K562 (cell line): ENCODE measurements at places on chromosomes 5 and 9.

DNA sequence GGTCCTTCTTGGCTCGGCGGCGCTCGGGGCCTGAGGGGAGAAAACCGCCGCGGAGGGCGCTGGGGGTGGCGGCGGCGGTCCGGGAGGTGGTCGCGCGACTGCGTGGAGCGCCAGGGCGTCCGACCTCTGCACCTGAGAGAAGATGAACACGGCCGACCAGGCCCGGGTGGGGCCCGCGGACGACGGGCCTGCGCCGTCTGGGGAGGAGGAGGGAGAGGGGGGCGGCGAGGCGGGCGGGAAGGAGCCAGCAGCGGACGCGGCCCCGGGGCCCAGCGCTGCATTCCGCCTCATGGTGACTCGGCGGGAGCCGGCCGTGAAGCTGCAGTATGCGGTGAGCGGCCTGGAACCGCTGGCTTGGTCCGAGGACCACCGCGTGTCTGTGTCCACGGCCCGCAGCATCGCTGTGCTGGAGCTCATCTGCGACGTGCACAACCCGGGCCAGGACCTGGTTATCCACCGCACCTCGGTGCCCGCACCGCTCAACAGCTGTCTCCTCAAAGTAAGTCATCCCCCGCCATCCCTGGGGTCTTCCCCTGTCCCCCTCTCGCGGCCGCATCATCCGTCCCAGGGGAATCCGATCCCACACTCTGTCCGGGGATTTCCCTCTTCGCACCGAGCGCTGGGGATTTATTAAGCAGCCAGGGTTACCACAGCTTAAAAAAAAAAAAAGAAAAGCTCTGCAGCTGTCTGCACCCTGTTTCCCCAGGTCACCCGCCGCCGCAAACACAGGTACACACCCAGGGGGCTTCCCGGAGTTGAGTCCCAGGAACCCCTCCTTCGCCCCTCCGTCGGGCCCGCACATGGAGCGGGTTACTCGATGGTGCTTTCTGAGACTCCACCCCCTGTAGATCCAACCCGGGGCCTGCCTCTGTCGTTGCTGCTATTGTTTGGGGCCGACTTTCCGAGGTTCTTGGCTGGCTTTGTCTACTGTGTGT lies at the start of gene GTF3C4:
TSS of gene GTF3C4 (plus strand) at position 8 of the 935 bp plus-strand sequence. CDS start at position 143, 135 bp downstream.
- peak within 1 kb of the TSS; percentile 99 for H3K27ac ChIP-seq
- peaks cover 51% of the 10 kb centered on the region for H3K36me3 ChIP-seq
- no peaks in the 10 kb centered on the region for H3K27me3 ChIP-seq
- peak within 1 kb of the TSS; percentile 98 for H3K4me3 ChIP-seq

GRCh38 chr9:101047848-101048397 lies 19.4 kb downstream of the PLPPR1 start:
- no peak for DNase-seq
- H3K4me3 ChIP-seq: no peak overlapping the region
- no peaks in the 10 kb centered on the region for H3K36me3 ChIP-seq

DNA sequence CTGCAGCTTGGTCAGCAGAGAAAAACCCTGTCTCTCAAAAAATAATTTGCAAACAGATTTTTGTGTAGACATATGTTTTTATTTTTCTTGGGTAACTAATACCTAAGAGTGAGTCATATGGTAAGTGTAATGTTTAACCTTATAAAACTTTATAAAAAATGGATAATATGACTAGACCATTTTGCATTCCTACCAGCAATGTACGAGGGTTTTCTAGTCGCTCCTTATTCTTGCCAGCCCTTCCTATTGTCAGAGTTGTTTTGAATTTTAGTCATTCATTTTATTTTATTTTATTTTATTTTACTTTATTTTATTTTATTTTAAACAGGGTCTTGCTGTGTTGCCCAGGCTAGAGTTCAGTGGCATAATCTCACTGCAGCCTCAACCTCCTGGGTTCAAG lies 37.8 kb downstream of the RABGAP1 start:
- no peaks in the 10 kb centered on the region for H3K4me1 ChIP-seq
- H3K27ac ChIP-seq: no peak overlapping the region
- no peak overlapping the region for H3K4me3 ChIP-seq
- DNase-seq: no peak
- H3K36me3 ChIP-seq: no peaks in the 10 kb centered on the region

DNA sequence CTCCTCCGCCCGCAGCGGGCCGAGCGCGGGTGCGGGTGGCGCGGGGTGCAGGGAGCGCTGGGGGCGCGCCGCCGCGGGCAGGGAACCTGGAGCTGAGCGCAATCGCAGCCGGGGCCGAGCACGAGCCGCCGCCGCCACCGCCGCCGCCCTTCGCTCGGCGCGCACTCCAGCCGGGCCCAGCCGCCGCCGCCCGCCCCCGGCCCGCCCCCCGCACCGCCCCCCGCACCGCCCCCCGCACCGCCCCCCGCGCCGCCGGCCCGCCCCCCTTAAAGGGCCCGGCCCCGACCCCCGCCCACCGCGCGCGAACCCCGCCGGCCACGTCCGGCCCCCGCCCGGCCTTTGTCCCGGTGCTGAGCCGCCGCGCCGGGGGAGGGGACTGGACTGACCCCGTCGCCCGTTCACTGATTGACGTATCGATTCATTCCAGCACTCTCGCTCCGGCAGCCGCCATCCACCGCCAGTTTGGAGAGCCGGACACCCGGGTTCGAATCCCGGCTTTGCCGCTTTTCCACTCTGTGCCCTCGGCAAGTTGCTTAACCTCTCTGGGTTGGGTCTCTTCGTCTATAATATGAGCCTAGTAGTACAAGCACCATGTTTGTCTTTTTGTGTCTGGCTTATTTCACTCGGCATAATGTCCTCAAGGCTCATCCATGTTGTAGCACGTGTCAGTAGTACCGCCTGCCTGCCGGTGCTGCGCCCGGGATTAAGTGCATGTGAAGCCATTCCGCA lies at the start of gene SH3PXD2B:
TSS of gene SH3PXD2B (minus strand) at position 168 of the 729 bp plus-strand sequence. CDS start 173 bp downstream, outside the sequence.
- DNase-seq: peak; percentile 71
- H3K4me3 ChIP-seq: peak within 1 kb of the TSS; percentile 40
- no peak within 1 kb of the TSS for H3K27ac ChIP-seq
- peaks cover 42% of the 10 kb centered on the region for H3K27me3 ChIP-seq
- no peaks in the 10 kb centered on the region for H3K36me3 ChIP-seq

- no peak overlapping the region for H3K4me3 ChIP-seq
- H3K4me1 ChIP-seq: no peaks in the 10 kb centered on the region
- no peaks in the 10 kb centered on the region for H3K27me3 ChIP-seq
- H3K27ac ChIP-seq: no peak overlapping the region
- no peaks in the 10 kb centered on the region for H3K36me3 ChIP-seq
- no peak for DNase-seq
Measured at GRCh38 chr5:52743970-52744369, 43.7 kb upstream of the ITGA1 start.

GRCh38 chr9:113454914-113455761 lies 8.4 kb upstream of the RGS3 start:
- H3K27me3 ChIP-seq: no peaks in the 10 kb centered on the region
- H3K4me1 ChIP-seq: peaks cover 15% of the 10 kb centered on the region
- H3K27ac ChIP-seq: peak overlapping the region; percentile 62

GRCh38 chr9:16421532-16421931 lies 448.9 kb downstream of the BNC2 start:
- no peak overlapping the region for H3K4me3 ChIP-seq
- no peaks in the 10 kb centered on the region for H3K4me1 ChIP-seq
- H3K36me3 ChIP-seq: no peaks in the 10 kb centered on the region
- H3K27ac ChIP-seq: no peak overlapping the region

DNA sequence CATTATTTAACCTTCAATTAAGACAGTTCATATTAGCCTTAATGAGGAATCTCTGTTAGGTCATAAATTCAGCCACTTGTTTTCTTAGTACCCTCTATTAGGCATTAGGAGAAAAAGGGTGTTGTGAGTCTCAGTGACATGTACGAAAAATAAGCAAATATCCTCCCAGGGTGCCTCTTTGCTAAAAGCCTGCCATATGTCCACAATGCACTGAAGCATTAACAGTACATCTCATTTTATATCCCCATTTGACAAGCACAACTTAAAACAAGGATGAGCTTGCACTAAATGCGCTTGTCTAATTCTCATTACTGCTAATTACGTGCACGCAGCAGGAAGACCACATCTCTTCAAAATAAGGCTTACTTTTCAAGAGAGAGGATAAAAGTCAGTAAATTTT lies 48.4 kb upstream of the SRFBP1 start:
- H3K4me1 ChIP-seq: no peaks in the 10 kb centered on the region
- H3K4me3 ChIP-seq: no peak overlapping the region
- DNase-seq: no peak
- no peak overlapping the region for H3K27ac ChIP-seq
- no peaks in the 10 kb centered on the region for H3K36me3 ChIP-seq

- no peaks in the 10 kb centered on the region for H3K36me3 ChIP-seq
- no peaks in the 10 kb centered on the region for H3K27me3 ChIP-seq
- H3K4me3 ChIP-seq: no peak overlapping the region
- no peak for DNase-seq
- H3K27ac ChIP-seq: no peak overlapping the region
Measured at GRCh38 chr5:88930335-88930734, 47.4 kb upstream of the MEF2C start.

GRCh38 chr5:90866915-90867731 lies 308.5 kb downstream of the ADGRV1 start:
- no peak for DNase-seq
- no peak overlapping the region for H3K4me3 ChIP-seq
- H3K36me3 ChIP-seq: peaks cover 42% of the 10 kb centered on the region

GRCh38 chr5:161256957-161257356 lies 289.6 kb downstream of the GABRB2 start:
- H3K36me3 ChIP-seq: no peaks in the 10 kb centered on the region
- no peak overlapping the region for H3K27ac ChIP-seq
- H3K4me1 ChIP-seq: no peaks in the 10 kb centered on the region
- no peak for DNase-seq
- no peaks in the 10 kb centered on the region for H3K27me3 ChIP-seq
- no peak overlapping the region for H3K4me3 ChIP-seq

- peaks cover 16% of the 10 kb centered on the region for H3K27me3 ChIP-seq
- no peak overlapping the region for H3K4me3 ChIP-seq
- H3K36me3 ChIP-seq: no peaks in the 10 kb centered on the region
- no peaks in the 10 kb centered on the region for H3K4me1 ChIP-seq
- DNase-seq: peak; percentile 50
Measured at GRCh38 chr5:32074401-32074800, 99.7 kb downstream of the GOLPH3 start.

DNA sequence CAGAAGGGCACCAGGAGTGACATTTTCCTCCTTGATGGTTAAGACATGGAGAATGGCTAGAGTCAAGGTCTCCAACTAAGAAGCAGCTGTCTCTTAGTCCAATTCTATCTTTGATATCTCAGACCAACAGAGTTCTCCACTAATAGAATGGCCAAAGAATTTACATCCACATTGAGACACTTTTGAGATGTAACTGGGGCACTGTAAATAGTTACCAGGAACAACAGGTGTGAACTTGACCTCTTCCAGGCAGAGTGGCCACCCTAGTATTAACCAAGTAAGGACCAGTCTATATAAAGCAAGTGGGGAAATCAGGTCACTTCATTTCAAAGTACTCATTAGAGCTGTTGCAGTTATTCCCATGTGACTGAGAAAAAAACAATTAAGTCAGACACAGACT lies 159.7 kb upstream of the RAD23B start:
- no peak overlapping the region for H3K4me3 ChIP-seq
- no peaks in the 10 kb centered on the region for H3K36me3 ChIP-seq
- peaks cover 4% of the 10 kb centered on the region; the same call in 1 of the 2 replicates for H3K27me3 ChIP-seq
- no peak overlapping the region for H3K27ac ChIP-seq
- no peak for DNase-seq

- peak overlapping the region; percentile 77 for H3K27ac ChIP-seq
- peaks cover 8% of the 10 kb centered on the region; the same call in 1 of the 2 replicates for H3K4me1 ChIP-seq
- H3K4me3 ChIP-seq: no peak overlapping the region
- H3K36me3 ChIP-seq: peaks cover 86% of the 10 kb centered on the region
Measured at GRCh38 chr9:112093147-112093869, 81.8 kb downstream of the SUSD1 start.

GRCh38 chr9:99606296-99606695 lies 215.4 kb upstream of the NR4A3 start:
- H3K36me3 ChIP-seq: no peaks in the 10 kb centered on the region
- no peak overlapping the region for H3K4me3 ChIP-seq
- H3K27ac ChIP-seq: no peak overlapping the region

GRCh38 chr5:151454166-151454565 lies 6.8 kb downstream of the SLC36A1 start:
- H3K36me3 ChIP-seq: 0 out of 3 replicates have a peak, but pooled peaks cover 4% of the 10 kb centered on the region
- no peak overlapping the region for H3K4me3 ChIP-seq
- no peak for DNase-seq
- H3K27ac ChIP-seq: no peak overlapping the region
- no peaks in the 10 kb centered on the region for H3K27me3 ChIP-seq
- H3K4me1 ChIP-seq: no peaks in the 10 kb centered on the region

DNA sequence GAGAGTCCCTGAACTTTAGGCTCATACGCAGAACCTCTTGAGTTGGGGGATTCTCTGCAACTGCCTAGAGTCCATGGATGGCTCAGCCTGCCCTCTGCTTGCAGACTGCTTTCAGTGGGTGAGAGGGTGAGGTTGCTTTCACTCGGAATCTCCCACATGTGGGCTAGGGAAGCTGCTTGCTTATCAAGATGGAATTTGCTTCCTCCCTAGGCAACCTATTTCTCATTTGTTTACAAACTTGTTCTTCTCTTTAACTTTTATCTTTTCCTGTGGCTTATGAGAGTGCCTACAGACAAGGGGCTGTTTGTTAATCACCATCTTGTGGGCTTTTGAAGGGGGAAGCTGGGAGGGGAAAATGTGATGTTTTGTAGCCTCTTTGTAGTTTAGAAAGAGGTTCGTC lies 10.0 kb downstream of the TLE4 start:
- no peaks in the 10 kb centered on the region for H3K27me3 ChIP-seq
- H3K36me3 ChIP-seq: no peaks in the 10 kb centered on the region
- DNase-seq: no peak
- H3K4me1 ChIP-seq: no peaks in the 10 kb centered on the region; the same call in 1 of the 2 replicates
- no peak overlapping the region for H3K4me3 ChIP-seq
- no peak overlapping the region for H3K27ac ChIP-seq

DNA sequence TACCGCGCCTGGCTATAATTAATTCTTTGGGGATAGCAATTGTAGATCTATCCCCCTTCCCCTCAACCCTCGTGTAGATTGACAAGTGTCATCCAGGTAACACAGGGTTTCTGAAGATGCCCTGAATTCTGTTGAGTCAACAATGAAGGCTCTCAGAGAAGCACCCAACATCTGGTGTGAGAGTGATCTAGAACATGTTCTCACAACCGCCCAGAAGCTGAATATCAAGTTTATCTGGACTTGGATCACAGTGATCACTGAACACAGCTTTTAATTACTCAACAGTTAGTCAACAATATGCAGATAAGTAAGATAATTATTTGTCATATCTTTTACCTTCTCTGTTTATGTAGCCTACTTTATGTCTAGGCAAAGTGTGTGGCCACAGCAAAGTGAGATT lies 204.2 kb upstream of the RGMB start:
- DNase-seq: no peak
- no peaks in the 10 kb centered on the region for H3K4me1 ChIP-seq
- H3K4me3 ChIP-seq: no peak overlapping the region
- no peaks in the 10 kb centered on the region for H3K27me3 ChIP-seq

GRCh38 chr9:4549751-4550295 lies 59.6 kb downstream of the SLC1A1 start:
- no peak overlapping the region for H3K27ac ChIP-seq
- no peaks in the 10 kb centered on the region for H3K36me3 ChIP-seq
- no peaks in the 10 kb centered on the region for H3K4me1 ChIP-seq
- H3K27me3 ChIP-seq: no peaks in the 10 kb centered on the region
- no peak for DNase-seq
- H3K4me3 ChIP-seq: no peak overlapping the region
